ENCODE measurements at places on chromosomes 4 and X.

- DNase-seq: no peak
Observed at GRCh38 chr4:173531086-173531965, 1.3 kb upstream of the HAND2 start.

DNA sequence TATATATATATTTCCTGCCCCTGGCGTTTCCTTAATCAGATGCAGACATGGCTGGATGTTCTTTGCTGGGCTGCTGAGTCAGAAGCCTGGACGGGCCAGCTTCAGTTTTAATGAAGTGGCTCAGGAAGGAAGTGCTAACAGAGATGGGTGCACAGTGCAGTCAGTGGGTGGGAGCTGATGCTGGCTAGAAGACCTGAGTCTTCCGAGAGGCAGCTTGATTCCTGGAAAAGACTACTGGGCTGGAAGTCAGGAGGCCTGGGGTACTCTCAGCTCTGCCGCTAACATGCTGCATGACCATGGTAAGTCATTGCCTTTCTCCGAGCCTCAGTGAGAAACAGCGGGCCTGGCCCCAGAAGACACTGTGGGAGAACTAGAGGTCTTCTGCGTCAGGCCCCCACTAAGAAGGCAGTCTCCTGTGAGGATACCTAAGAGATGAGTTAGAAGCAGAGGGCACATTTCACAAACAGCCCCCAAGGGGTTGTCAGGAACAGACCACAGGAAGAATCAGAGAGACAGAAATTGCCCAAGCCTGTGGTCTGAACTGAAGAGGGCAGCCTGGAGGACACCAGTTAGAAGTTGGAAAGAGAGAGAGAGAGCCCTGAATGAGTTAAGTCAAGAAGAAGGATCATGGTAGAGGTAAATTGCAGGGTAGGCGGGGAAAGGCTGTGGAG, 8.3 kb upstream of the CD40LG start:
- no peak for DNase-seq

DNA sequence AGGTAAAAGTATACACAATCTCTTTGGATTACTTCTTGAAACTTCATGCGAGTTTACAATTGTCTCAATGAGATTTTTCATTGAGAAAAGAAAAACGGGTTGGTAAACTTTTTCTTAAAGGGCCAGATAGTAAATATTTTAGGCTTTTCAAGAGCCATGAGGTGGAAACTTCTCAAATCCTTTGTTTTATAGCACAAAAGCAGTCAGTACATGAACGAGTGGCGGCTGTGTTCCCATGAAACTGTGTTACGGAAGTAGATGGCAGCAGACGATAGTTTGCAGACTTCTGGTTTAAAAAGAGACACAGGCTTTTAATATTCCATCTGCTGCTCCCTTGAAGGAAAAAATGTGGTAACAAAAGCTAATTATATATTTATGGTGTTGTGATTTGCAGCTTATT, 332.0 kb downstream of the TENM3 start:
- no peak for DNase-seq

DNA sequence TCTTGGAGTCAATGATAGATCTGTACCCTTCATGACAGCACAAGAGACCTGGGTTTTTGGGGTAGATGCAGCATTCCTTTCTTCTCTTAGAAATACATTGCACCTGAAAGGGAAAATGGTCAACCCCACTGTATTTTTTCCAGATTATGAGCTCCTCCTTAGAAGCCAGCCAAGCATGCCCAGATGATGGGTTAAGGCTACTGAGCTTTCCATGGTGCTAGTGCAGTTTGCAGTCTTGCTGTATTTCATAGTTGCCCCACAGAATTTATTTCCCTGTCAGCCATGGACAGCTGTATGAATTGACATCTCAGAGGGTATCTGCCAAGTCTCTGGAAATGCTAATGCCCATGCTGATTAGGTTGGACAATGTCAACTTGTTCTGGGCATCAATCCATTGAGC, 73.7 kb upstream of the H2AZ1 start:
- DNase-seq: no peak

- DNase-seq: no peak
Observed at GRCh38 chrX:10016519-10017132, 49.5 kb downstream of the CLDN34 start.

- DNase-seq: no peak
Observed at GRCh38 chrX:68684919-68685304, 37.4 kb downstream of the STARD8 start.

Measured in dermis microvascular lymphatic vessel endothelial cell (primary cell).